ENCODE measurements at places on chromosomes 7 and 10.

DNA sequence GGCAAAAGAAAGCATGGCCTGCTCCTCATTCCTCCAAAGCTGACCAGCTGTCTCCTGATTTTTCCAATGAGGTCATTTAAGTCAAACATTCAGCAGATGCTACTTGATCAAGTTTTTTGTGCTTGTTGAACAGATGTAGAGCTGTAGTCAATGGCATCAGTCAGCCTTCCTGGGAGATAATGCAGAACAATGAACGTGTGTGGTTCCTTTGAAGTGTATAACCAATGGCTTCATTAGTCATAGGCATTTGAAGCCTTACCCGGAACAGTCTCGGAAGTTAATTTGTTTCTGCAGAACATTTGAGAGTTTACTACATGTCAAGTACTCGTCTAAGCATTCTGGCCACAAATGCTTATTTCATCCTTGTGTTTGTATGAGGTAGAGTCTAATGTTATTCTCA lies 227.1 kb downstream of the ADRA2A start:
- DNase-seq = peak; percentile 37

GRCh38 chr7:36949711-36950600 lies 225.7 kb upstream of the AOAH start:
- no peak for DNase-seq

DNA sequence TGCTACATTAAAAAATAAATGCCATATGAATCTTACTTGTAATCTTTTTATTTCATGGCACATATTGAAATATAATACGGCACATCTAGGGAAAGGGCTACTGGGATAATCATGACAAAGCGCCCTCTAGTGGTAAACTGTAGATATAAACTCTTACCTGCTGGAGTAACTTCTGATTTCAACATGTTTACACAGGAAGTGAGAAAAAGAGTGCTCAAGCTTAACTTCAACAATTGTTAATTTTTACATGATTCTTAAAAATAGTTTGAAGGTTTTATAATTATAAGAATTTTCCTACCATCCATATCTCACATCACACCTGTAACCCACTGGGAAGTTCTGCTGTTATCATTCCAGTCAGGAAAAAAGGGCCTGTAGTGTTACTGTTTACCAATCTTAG lies 2.0 kb upstream of the HEPACAM2 start:
- peak; percentile 66 for DNase-seq

- DNase-seq = no peak
These were observed 158.4 kb downstream of the DNAJB6 start for GRCh38 chr7:157495177-157495553.

- DNase-seq = no peak
These were observed 195.9 kb downstream of the DIP2C start for GRCh38 chr10:493391-494148.

DNA sequence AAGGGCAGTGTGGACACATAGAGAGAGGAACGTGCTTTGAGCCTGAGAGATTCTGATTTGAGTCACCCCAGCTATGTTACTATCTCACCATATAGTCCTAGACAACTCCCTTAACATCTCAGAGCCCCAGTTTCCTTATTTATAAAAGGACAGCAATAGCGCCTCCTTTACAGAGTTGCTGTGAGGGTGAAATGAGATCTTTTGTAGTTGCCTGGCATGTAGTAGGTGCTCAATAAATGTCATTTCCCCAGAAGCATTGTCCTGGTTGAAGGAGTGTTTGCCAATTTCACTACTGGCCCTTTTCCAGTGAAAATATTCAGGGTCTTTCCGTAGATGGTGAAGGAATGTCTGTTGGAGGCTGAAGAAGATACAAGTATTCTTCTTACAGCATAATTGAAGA lies 51.3 kb upstream of the FAM180A start:
- DNase-seq = no peak

DNA sequence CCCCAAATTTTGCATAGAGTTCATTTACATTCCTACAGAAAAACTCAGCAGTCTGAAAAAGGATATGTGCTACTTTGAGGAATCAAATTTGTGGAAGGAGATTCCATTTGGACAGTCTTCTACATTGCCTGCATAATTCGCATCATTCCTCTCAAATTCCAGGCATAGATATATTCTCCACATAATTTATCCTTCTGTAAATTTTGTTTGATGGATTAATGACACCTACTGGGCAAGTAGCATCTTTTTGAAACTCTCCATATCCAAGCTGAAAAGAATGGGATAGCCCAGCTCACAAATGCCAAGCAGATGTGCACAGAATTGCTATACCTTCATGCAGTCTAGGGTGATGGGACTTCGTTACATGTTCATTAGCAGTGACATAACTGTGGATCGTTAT lies 515.3 kb downstream of the AUTS2 start:
- no peak for DNase-seq

DNA sequence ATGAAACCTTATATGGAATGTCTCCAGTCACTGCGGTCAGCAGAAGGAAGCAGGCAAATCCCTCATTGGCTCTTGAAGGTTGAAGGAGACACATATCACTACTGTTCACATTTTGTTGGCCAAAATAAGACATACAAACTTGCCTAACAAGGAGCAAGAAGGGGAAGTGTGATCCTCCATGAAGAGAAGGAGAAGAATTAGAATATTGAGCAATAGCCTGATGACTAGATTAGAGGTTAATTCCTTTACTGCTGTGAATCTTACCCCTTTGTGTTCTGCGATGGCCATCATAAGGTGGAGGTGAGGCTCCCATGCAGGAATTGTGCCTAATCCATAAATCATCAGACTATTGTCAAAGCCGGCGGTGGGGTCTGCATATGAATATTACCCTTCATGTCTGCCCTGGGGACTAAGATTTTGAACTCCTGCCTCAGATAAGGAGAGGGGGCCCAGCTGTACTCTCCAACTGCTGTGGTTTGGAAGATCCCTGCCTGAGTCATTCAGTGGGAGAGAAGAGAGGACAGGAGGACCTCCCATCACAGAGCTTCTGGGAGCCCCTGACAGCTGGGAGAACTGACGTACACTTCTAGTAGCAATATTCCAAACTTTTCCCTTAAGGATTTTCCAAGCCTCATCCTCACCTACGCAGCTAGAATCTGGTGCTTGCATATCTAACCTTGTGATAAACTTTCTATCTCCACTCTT lies 398.5 kb downstream of the REEP3 start:
- peak; percentile 17 for DNase-seq

- peak; percentile 35 for DNase-seq
These were observed 160.8 kb downstream of the CREB5 start for GRCh38 chr7:28573059-28573553.

- DNase-seq = no peak
These were observed 97.3 kb upstream of the MPP7 start for GRCh38 chr10:28400176-28400575.

- no peak for DNase-seq
These were observed 98.7 kb downstream of the CELF2 start for GRCh38 chr10:11116361-11116760.

GRCh38 chr7:139538881-139539635 lies 15.6 kb downstream of the CLEC2L start:
- DNase-seq = no peak

- DNase-seq = no peak
These were observed 245.3 kb downstream of the EBF3 start for GRCh38 chr10:129718548-129719414.

- peak; percentile 14 for DNase-seq
These were observed 70.6 kb downstream of the CNNM2 start for GRCh38 chr10:102988404-102989314.

DNA sequence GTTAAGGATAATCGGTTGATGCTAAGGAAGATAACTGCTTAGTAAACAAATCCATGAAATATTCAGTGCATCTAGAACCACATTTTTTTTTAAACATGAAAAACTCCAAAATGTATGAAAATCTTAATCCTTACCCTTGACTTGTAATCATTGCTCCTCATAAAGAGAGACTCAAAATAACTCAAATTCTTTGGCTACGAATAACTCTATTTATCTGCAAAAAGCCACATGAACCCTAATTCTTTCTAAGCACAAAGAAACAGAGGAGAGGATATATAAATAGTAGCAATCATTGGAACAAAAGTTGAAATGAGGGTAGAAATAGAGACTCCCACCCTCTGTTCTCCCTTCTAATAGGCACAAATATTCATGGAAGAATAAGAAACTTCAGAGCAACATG lies 40.2 kb downstream of the ANK3 start:
- no peak for DNase-seq

DNA sequence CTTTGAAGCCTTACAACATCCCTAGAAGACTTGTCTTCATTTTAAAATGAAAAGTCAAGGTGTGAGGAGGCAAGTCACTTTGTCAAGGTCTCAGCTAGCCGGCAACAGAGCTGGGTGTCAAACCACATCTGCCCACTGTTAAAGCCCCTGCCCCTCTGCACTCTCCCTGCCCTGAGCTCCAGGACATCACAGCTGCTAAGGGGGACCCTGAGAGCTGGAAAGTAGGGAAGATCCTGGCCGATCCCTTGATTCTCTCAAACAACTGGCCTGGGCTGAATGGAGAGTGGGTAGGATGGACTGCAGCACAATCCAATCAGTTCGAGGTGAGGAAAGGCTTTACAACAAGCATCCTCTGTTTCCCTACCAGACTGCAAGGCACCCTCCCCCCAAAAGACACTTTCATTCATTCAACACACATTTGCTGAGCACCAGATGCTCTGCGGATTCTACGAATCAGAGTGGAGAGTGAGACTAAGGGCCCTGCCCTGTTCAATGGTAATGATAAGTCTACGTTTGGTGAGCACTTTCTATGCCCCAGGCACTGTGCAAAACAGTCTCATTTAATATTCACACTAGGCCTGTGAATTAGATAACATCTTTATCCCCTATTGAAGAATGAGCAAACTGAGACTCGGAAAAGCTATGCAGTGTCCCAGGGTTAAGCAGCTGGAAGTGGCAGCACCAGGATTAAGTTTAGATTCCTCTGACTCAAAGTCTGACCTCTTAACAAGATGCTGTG lies 148.1 kb downstream of the HERPUD2 start:
- no peak for DNase-seq

DNA sequence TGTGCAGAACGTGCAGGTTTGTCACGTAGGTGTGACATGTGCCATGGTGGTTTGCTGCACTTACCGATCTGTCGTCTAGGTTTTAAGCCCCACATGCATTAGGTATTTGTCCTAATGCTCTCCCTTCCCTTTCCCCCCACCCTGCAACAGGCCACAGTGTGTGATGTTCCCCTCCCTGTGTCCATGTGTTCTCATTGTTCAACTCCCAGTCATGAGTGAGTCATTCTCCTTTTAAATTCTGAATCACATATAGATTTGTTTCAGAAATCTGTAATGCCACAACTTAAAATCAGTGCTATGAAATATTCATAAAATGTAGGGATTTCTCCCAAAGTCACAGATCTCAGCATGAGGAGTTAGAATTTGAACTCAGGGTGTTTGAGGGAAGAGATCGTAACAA lies 552.5 kb upstream of the MBL2 start:
- peak; percentile 50 for DNase-seq

Data from LHCN-M2 (cell line).